HFFc6 (cell line): ENCODE measurements at places on chromosomes 3 and 15. TPM values are rescaled to one million over a fixed set of nuclear protein-coding genes. Genes with fewer than 3 reads are reported as not detected.
A peak's percentile ranks its signal among the peaks of the same experiment; 100 is the strongest.

The OSTN gene
- total RNA-seq: 0.74 TPM in 1 of 3 replicates, not detected in the others

The MESP1 gene
- total RNA-seq: 0.13 to 1.4 TPM (median 0.36 TPM) in 3 replicates

The MUSTN1 gene
- not detected in 3 replicates for total RNA-seq

The FOXL2NB gene
- 0.45 to 4.4 TPM (median 0.64 TPM) in 3 replicates for total RNA-seq

The IQCH gene
- total RNA-seq: 1.5 to 1.6 TPM (median 1.6 TPM) in 3 replicates

The ZKSCAN7 gene
- total RNA-seq: 0.63 to 0.99 TPM (median 0.69 TPM) in 3 replicates

The PLIN1 gene
- total RNA-seq: not detected in 3 replicates

The KNG1 gene
- not detected in 3 replicates for total RNA-seq

The PARP6 gene
- 20.4 to 21.6 TPM (median 21.1 TPM) in 3 replicates for total RNA-seq

The DOCK3 gene
- 0.13 to 0.26 TPM (median 0.18 TPM) in 3 replicates for total RNA-seq

The MYO5C gene
- total RNA-seq: 0.02 TPM in 1 of 3 replicates, not detected in the others

GRCh38 chr15:101710806-101711205 is 13.5 kb downstream of the TARS3 start:
- H3K4me3 ChIP-seq: peak overlapping the region; percentile 42
- peaks cover 31% of the 10 kb centered on the region for H3K4me1 ChIP-seq
- no peaks in the 10 kb centered on the region; the same call in 1 of the 2 replicates for H3K27me3 ChIP-seq
- H3K36me3 ChIP-seq: peaks cover 41% of the 10 kb centered on the region

- DNase-seq: no peak
- H3K27ac ChIP-seq: no peak overlapping the region
- H3K27me3 ChIP-seq: no peaks in the 10 kb centered on the region
- H3K36me3 ChIP-seq: peaks cover 79% of the 10 kb centered on the region
- no peak overlapping the region for H3K4me3 ChIP-seq
These were observed 44.1 kb downstream of the SLTM start for GRCh38 chr15:58889363-58889762.

GRCh38 chr15:100559330-100559729 is 30.6 kb upstream of the CERS3 start:
- H3K27me3 ChIP-seq: no peaks in the 10 kb centered on the region; the same call in 1 of the 2 replicates
- no peak overlapping the region for H3K4me3 ChIP-seq
- no peak overlapping the region for H3K27ac ChIP-seq
- H3K4me1 ChIP-seq: no peaks in the 10 kb centered on the region
- DNase-seq: peak; percentile 33
- no peaks in the 10 kb centered on the region for H3K36me3 ChIP-seq

DNA sequence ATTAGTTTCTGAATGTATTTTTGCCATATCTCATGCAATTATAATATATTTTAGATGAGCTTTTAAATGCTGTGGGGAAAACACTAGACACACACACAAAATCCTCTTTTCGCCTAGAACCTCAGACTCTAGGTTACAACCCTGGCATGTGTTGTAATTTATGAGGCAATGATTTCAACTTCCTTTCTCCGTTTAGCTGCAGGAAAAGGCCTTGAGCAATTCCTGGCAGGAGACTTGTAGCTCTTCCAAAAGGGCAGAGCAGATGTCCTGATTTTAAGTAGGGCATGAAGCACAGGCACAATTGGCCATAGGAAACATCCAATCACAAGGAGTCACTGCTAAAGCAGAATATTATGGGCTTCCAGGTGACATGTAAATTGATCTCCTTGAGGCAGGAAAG is 82.0 kb downstream of the GPR156 start:
- DNase-seq: peak; percentile 67
- no peak overlapping the region for H3K4me3 ChIP-seq
- no peaks in the 10 kb centered on the region; the same call in 1 of the 2 replicates for H3K27me3 ChIP-seq
- H3K4me1 ChIP-seq: peaks cover 6% of the 10 kb centered on the region

GRCh38 chr15:66715720-66716655 is 14.0 kb downstream of the SMAD6 start:
- H3K27ac ChIP-seq: no peak overlapping the region
- no peak overlapping the region for H3K4me3 ChIP-seq
- no peak for DNase-seq
- H3K4me1 ChIP-seq: peaks cover 64% of the 10 kb centered on the region

DNA sequence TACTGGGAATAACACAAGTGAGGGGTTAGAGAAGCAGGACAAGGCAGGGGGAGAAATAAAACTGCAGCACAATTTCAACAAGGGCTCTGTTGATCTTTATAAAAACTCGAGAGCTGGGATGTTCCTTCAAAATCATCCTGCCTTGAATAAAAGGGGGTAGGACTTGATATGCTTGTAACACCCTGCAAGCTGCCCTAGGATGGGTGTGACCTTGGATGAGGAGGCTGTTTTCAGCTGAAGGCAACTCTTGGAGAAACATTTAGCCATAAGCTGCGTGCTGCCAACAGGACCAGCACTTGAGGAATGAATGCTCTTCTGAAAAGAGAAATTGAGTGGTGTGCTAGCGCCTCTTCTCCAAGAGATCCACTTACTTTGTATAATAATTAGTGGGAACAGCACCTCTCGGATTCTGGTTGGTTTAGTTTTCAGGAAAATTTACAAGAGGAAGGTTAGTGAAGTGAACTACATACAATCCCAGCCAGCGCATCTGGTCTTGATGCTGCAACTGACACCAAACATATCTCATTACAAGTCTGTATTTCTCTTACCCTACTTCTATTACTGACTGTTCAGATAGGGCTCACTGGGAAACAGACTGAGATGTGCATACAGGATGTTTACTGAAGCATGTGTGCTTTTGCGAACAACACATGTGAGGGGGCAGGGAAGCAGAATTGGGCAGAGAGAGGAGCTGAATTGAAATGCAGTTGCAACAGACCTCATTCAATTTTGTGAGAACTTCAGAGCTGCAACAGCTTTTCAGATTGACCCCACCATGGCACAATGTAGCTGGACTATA is 643.0 kb upstream of the GOLIM4 start:
- H3K36me3 ChIP-seq: no peaks in the 10 kb centered on the region
- no peak overlapping the region for H3K27ac ChIP-seq
- H3K4me3 ChIP-seq: no peak overlapping the region
- no peaks in the 10 kb centered on the region for H3K4me1 ChIP-seq

- no peak for DNase-seq
- H3K36me3 ChIP-seq: no peaks in the 10 kb centered on the region
- peaks cover under 1% of the 10 kb centered on the region; the same call in 1 of the 2 replicates for H3K4me1 ChIP-seq
- no peak overlapping the region for H3K27ac ChIP-seq
These were observed 3.7 kb upstream of the FES start for GRCh38 chr15:90880381-90881145.

GRCh38 chr3:5657106-5657505 is 469.6 kb downstream of the EDEM1 start:
- no peaks in the 10 kb centered on the region for H3K4me1 ChIP-seq
- H3K4me3 ChIP-seq: no peak overlapping the region
- H3K36me3 ChIP-seq: no peaks in the 10 kb centered on the region
- no peaks in the 10 kb centered on the region for H3K27me3 ChIP-seq

DNA sequence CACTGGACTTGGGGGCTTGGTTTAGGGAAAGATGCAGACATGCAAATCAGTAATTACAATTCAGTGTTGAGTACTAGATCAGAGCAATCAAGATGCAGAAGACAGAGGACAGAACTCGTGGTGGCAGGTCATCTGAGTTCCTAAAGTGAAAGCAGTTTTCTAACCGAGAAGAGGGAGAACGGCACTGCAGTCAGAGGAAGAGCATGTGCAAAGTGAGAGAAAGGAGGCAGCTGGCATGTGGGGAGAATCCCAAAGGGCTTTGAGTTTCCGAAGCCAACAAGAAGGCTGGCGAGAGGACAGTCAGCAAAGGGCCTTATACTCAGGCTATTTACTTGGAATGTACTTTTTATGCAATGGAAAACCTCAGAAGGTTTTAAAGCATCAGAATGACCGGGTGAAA is 87.0 kb downstream of the ANP32A start:
- no peaks in the 10 kb centered on the region for H3K36me3 ChIP-seq
- peak overlapping the region; percentile 14; the same call in 1 of the 2 replicates for H3K4me3 ChIP-seq
- no peak overlapping the region for H3K27ac ChIP-seq
- DNase-seq: no peak

DNA sequence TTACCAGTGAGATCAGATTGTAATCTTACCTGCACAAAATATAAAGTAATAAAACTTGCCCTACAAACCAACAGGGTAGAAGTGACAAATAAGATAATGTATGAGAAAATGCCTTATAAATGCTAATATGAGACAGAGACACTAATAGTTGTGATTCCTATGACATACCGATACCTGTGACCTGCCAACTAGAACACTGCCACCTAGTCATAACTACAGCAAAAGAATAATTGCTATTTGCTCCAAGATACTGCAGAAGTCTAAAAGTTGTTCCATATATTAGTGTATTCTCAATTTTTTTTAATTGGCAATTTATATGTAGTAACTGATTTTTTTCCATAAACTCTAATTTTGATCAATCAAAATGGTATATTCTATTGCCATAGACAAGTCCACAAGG is 25.3 kb upstream of the GP5 start:
- H3K36me3 ChIP-seq: peaks cover 17% of the 10 kb centered on the region
- H3K27ac ChIP-seq: no peak overlapping the region
- H3K4me1 ChIP-seq: peaks cover 29% of the 10 kb centered on the region

- DNase-seq: no peak
- H3K27ac ChIP-seq: no peak overlapping the region
- H3K4me3 ChIP-seq: no peak overlapping the region
- no peaks in the 10 kb centered on the region; the same call in 1 of the 2 replicates for H3K36me3 ChIP-seq
These were observed 39.7 kb downstream of the FGF12 start for GRCh38 chr3:192687488-192688152.

DNA sequence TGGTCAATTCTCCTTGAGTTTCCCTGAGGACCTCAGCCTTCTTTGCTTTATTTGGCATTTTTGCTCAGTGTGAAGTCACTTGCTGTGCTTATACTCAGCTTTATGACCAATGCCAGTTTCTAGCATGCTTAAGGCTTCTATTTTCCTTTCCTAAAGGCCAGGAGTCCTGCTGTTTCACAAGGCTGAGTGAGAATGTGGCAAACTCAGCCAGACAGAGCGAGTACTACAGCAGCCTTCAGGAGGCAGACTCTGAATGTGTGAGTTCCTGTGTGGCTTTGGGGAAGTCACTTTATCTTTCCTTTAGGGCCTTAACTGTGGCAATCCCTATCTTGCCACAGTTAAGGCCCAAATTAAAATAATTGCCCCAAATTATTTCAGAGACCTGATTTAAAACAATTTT is 213.2 kb upstream of the MRPL3 start:
- no peak overlapping the region for H3K4me3 ChIP-seq
- H3K36me3 ChIP-seq: no peaks in the 10 kb centered on the region
- H3K4me1 ChIP-seq: peaks cover 16% of the 10 kb centered on the region
- no peaks in the 10 kb centered on the region; the same call in none of the 2 replicates for H3K27me3 ChIP-seq
- no peak for DNase-seq

GRCh38 chr15:45892182-45892581 is 257.4 kb downstream of the SQOR start:
- H3K4me3 ChIP-seq: peak overlapping the region; percentile 22
- H3K27ac ChIP-seq: peak overlapping the region; percentile 60; the same call in 1 of the 2 replicates
- H3K27me3 ChIP-seq: no peaks in the 10 kb centered on the region
- DNase-seq: peak; percentile 72

GRCh38 chr3:13801361-13802204 is 78.3 kb downstream of the WNT7A start:
- no peak for DNase-seq
- peaks cover 10% of the 10 kb centered on the region for H3K27me3 ChIP-seq
- H3K4me1 ChIP-seq: no peaks in the 10 kb centered on the region
- H3K4me3 ChIP-seq: no peak overlapping the region

DNA sequence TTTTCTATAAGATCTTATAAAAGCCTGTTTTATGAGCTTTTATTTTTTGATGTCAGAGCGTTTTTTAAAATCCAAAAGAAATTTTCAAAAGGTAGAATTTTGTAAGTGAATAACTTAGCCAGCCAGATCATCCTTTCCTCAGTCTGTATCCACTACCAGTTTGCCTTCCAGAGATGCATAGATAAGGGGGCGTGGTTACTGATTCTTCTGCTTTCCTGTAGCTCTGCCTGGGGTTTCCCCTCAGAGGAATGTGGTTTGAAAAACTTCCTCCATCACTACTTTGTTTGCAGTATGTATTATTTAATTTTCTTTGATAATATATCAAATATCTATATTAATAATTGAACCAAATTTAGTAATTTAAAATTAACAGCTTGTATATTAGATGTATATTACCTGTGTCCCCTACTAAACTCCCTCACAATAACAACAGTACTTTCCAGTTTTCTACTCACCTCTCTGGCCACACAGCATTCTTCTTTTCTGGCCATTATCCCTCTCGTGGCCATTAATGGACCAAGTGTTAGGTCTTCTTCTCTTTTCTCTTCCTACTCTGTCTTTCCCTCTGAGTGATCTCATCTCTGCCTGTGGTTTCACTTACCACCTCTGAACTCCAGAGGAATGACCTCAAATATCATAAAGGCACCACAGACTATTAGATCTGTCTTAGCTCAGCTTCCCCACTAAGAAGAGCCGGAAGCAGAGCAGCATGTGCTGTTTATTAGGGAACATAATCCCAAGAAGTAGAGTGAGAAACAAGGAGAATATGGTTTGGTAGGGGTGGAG is 239.7 kb downstream of the UBE2E2 start:
- no peaks in the 10 kb centered on the region for H3K27me3 ChIP-seq
- H3K36me3 ChIP-seq: no peaks in the 10 kb centered on the region
- H3K4me1 ChIP-seq: peaks cover 24% of the 10 kb centered on the region
- no peak overlapping the region for H3K4me3 ChIP-seq
- peak; percentile 42 for DNase-seq

DNA sequence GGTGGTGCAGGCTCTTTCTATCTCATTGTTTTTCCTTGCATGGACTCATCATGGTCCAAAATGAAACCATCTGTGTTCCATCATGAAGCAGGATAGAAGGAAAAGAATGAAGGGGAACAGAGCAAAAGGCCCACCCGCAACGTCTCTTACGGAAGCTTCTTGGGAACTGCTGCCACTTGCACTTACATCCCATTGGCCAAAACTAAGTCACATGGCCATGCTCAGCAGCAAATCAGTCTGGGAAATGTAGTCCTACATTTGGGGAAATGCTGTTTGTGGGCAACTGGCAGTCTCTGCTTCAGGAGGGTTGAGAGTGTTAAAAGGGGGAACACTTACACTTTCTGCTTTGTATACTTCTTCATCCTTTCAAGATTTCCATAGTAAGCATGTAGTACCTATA is 191.6 kb downstream of the SV2B start:
- no peak for DNase-seq
- H3K4me3 ChIP-seq: peak overlapping the region; percentile 40

DNA sequence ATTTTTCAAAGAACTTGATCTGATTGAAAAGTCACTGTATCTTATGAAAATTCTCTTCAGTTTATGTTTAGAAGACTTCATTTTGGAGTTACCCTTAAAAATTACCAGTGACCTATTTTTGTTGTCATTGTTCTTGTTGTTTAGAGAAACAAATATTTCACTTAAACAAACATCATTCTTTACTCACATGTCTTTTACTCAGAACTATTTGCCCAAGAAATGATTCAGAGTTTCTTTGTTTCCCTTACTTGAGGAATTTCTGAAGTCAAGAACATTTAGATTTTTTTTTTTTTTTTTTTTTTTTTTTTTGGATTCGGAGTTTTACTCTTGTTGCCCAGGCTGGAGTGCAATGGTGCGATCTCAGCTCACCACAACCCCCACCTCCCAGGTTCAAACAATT is 259.6 kb upstream of the UBE2E1 start:
- no peak overlapping the region for H3K27ac ChIP-seq
- DNase-seq: no peak
- no peak overlapping the region for H3K4me3 ChIP-seq
- H3K4me1 ChIP-seq: peaks cover 20% of the 10 kb centered on the region
